ENCODE measurements at places on chromosomes 1 and 21. TPM values are rescaled to one million over a fixed set of nuclear protein-coding genes. Genes with fewer than 3 reads are reported as not detected.
A peak's percentile ranks its signal among the peaks of the same experiment; 100 is the strongest.

- H3K36me3 ChIP-seq, result no peaks in the 10 kb centered on the region
- peak; percentile 95 for DNase-seq
- peak overlapping the region; percentile 76 for H3K27ac ChIP-seq
- peak overlapping the region; percentile 78 for H3K4me3 ChIP-seq
- H3K27me3 ChIP-seq, result peaks cover 4% of the 10 kb centered on the region
- peaks cover 16% of the 10 kb centered on the region for H3K4me1 ChIP-seq
Measured at GRCh38 chr1:85061711-85062424, 13.6 kb upstream of the MCOLN3 start.

DNA sequence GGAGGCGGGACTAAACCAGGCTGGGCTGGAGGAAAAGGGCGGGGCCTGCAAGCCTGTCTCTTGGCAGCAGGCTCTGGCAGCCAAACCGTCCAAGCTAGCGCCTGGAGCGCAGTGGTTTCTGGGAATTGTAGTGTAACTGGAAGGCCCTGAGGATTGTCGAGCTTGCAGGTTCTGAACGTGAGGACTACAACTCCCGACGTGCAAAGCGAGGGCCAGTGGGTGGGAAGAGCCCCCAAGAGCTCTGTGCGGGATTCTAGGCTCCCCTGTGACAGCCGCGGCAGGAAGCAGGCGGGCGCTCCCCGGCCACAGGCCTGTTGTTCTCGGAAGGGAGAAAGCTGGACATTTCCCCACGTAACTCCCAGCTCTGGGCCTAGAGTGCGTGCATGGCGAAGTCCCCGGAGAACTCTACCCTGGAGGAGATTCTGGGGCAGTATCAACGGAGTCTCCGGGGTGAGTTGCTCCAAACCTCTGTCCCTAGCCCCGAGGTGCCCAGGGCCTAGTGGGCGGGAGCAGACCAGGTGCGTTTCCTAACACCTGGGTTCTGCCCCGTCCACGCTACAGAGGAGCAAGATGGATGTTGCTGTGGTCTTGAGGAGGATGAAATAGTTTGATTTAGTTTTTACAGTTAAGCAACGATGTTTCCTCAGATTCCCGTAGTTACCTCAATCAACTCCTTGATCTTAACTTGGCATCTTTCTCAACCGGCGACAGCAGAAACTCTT lies at the start of gene SDCCAG8:
SDCCAG8 (plus strand) TSS at position 251 of the 722 bp plus-strand sequence; CDS start at position 384, 133 bp downstream.
- H3K27me3 ChIP-seq, result peaks cover 2% of the 10 kb centered on the region
- DNase-seq, result peak; percentile 99
- peaks cover 7% of the 10 kb centered on the region for H3K36me3 ChIP-seq
- H3K4me1 ChIP-seq, result peaks cover 28% of the 10 kb centered on the region
- peak within 1 kb of the TSS; percentile 97 for H3K4me3 ChIP-seq

DNA sequence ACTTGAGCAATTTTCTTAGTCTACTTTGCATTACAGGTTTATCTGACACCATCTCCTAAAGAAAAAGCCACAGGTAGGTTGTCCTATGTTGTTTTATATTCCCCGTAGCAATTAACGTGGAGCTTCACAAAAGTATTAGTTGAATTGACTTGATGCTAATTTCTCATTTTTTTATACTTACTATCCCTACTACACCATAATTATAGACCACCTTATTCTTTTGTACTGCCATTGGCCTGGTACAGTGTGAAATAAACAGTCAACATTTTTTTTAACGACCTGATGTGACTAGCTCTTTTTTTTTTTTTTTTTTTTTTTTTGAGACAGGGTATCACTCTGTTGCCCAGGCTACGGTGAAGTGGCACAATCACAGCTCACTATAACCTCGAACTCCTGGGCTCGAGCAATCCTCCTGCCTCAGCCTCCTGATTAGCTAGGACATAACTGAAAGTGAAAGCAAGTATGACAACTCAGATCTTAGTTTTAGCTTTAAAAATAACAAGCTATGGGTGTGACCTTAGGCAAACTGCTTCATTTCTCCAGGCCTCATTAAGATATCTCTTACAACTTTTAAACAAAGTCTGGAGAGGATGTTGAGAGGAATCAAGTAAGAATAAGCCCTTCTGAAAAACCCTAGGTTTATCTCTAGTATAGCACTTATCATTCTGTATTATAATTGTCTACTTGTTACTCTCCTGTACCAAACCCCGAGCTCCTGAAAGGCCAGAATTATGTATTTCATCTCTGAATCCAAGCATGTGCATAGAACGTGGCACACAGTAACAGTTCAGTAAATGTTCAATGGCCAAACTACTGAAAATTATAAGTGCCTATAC lies 49.5 kb downstream of the LUZP1 start:
- H3K27ac ChIP-seq, result peak overlapping the region; percentile 88
- peaks cover 2% of the 10 kb centered on the region for H3K36me3 ChIP-seq
- peak overlapping the region; percentile 65 for H3K4me3 ChIP-seq

DNA sequence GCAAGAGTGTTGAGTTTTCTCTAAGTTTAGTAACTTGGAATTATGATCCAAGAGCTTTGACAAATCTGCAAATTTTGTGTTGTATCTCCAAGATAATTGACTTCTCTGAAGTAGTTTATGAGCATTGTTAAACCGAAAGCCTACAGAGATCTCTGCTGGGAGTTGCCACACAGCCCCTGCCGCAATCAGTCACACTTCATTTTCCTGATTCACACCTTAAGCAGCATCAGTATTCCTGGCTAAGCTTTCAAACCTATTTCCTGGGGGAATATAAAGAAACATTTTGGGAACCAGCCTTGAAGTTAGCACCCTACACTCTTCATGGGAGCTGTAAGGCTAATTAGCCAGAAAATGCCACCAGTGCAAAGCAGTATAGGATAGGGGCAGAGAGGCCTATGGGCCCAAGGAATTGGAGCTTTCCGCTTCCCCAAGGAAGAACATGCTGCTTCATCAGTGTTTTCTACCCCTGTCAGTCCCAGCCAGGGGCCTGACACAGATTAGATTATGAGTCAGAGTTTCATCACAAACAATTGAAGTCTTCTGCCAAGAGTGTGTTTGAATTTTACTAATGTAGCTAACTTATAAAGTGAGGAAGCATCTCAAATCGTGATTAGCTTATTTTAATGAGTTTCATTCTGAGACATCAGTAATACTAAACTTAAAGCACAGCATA lies 23.2 kb upstream of the CACYBP start:
- no peak overlapping the region for H3K4me3 ChIP-seq
- DNase-seq, result no peak
- H3K4me1 ChIP-seq, result peaks cover 35% of the 10 kb centered on the region
- peak overlapping the region; percentile 9 for H3K27ac ChIP-seq

Gene ADAM30
- not detected for total RNA-seq

Gene CD52
- 951 TPM for total RNA-seq

DNA sequence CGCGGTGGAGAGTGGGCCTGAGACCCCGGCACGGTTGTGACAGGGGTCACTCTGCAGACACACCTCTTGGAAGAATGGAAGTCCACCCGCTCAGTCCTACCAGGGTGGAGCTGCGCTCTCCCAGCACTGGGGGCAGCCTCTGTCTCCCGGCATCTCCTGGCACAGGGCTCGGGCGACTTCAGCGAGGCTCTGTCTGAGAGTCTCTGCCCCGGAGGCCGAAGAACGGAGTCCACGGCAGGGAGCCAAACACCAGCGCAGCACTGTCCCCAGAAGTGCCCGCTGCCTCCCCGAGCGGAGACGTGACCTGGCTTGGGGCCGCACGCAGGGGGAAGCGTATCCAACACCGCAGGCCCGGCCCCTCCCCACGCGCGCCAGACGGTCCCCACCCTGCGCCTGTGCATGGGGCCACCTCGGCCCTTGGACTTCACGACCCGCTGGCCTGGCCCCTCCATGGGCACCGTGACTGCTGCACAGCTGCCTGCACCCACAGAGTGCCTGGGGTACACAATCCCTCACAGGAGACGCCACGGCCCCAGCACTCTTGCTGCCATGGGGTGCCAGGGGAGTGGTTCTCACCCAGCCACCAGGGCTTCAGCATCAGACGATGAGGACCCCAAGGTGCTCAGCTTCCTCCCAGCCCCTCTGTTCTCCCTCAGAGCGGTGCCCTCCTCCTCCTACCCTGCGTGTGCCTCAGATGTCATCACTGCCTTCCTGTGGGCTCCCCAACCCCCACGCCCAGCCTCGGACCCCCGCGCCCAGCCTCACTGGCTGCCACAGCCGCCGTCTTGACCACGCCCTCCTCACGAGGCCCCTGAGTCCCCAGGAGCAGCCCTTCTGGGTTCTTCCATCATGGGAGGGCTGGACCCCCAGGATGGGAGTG lies 14.9 kb upstream of the RNF223 start:
- no peaks in the 10 kb centered on the region for H3K27me3 ChIP-seq
- H3K4me3 ChIP-seq, result no peak overlapping the region
- peaks cover 3% of the 10 kb centered on the region for H3K36me3 ChIP-seq
- H3K4me1 ChIP-seq, result no peaks in the 10 kb centered on the region

DNA sequence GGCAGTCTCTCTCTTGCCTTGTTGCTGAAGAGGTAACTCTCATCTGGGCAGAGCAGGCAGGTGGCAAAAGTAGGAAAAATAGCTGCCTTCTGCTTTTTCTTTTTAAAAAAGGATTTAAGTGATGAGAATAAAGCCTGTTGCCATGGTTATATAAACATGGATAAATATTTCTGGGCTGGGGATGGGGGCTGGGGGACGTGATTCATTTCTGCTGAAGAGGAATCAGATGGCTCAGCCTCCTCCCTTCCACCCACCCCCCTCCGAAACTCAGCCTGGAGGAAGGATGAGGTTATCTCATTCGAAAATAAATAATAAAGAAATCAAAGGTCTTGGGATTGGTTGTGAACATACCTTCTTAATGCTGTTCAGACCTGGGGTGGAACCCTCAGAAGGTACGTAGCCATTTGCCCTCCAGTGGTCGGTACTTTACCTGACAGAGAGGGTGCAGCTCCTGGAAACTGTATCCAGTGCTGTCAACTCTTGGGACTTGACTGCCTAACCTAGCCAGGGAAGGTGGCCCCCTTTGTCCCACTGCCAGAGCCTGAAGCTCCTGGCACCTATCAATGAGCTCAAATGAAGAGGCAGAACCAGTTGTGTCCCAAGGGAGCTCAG lies 3.8 kb upstream of the INKA2 start:
- no peak overlapping the region for H3K4me3 ChIP-seq
- no peak overlapping the region for H3K27ac ChIP-seq
- H3K27me3 ChIP-seq, result peaks cover 34% of the 10 kb centered on the region
- H3K4me1 ChIP-seq, result peaks cover 16% of the 10 kb centered on the region
- peak; percentile 36 for DNase-seq

GRCh38 chr1:77355010-77355409 lies 73.2 kb downstream of the AK5 start:
- no peak for DNase-seq
- H3K27ac ChIP-seq, result no peak overlapping the region
- H3K4me1 ChIP-seq, result no peaks in the 10 kb centered on the region
- no peaks in the 10 kb centered on the region for H3K27me3 ChIP-seq
- H3K4me3 ChIP-seq, result no peak overlapping the region

Measured in activated CD8-positive, alpha-beta memory T cell treated with anti-CD3 and anti-CD28 coated beads, Interleukin-2, amount 10 ng/mL, durations not matched to agents 7 days and 5 days (primary cell).